Ascending aorta (tissue), 2 donors: ENCODE measurements at places on chromosomes 2 and 18.

- DNase-seq: no peak
These were observed 137.7 kb upstream of the PKDCC start for GRCh38 chr2:41910126-41910525.

DNA sequence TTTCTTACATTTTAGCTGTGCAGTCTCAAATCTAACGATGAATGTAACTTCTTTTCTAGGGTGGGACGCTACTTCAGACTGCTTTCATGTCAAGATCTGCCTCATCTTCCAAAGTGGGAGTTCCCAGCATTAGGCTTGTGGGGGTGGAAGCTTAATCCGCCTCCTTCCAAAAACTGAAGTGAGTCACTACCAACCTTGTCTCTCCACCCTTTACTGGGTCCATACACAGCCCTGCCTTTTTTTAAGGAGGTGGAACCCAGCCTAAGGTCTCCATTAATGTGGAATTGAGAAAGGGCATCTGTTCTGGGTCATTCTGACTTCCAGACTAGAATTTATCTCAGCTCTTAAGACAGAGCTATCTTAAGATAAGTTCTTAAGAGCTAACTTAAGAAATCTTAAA lies 42.0 kb upstream of the NFE2L2 start:
- DNase-seq: no peak

- DNase-seq: no peak
These were observed 115.1 kb downstream of the LRP2 start for GRCh38 chr2:169247211-169247610.

DNA sequence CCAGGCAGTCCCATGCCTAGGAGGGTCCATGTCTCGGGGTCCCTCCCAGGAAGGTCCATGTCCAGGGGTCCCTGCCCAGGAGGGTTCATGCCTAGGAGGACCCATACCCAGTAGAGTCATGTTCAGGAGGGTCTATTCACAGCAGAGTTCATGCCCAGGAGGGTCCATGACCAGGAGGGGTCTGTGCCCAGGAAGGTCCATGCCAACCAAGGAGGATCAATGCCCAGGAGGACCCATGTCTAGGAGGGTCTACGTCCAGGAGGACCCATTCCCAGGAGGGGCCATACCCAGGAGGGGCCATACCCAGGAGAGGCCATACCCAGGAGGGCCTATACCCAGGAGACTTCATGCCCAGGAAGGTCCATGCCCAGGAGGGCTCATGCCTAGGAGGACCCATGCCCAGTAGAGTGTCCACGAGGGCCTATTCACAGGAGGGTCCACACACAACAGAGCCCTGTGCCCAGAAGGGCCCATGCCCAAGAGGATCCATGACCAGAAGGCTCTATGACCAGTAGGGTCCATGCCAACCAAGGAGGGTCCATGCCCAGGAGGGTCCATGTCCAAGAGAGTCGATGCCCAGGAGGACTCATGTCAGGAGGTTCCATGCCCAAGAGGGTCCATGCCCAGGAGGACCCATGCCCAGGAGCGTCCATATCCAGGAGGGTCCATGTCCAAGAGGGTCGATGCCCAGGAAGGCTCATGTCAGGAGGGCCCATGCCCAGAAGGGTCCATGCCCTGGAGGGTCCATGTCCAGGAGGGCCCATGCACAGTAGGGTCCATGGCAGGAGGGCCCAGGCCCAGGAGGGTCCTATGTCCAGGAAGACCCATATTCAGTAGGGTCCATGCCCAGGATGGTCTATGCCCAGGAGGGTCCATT lies 10.1 kb downstream of the GPR35 start:
- DNase-seq: no peak

GRCh38 chr18:26992926-26993325 lies 127.4 kb upstream of the AQP4 start:
- no peak for DNase-seq

- DNase-seq: no peak
These were observed 24.0 kb downstream of the BIN1 start for GRCh38 chr2:127082974-127083373.

GRCh38 chr18:28086670-28087552 lies 90.0 kb downstream of the CDH2 start:
- DNase-seq: no peak

GRCh38 chr2:8803658-8804379 lies 33.6 kb downstream of the KIDINS220 start:
- DNase-seq: no peak

DNA sequence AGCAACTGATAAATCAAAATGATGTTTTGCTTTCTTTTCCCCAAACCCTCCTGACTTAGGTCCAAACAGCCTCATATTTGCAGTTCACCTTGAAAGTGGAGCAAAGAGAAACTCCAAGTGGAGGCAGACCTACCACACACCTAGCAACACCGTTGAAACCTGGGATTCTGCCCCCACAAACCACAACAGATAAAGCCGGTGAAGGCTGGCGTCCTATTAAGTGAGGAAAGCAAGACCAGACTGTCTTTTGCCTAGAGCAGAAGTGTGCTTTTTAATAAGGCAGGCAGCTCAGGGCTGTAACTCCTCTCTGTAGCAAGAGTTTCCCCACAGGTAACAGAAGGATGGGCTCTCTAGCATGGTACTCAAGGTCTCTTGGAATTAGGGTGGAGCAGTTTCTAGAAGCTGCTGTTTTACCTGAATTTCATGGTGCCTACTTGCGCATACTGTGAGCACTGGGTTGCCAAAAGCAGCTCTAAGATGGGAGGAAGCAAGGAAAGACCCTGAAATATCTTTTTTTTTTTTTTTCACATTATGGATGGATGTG lies 336.9 kb downstream of the BCL11A start:
- no peak for DNase-seq

- DNase-seq: no peak
These were observed 70.8 kb downstream of the INPP4A start for GRCh38 chr2:98515250-98515991.

DNA sequence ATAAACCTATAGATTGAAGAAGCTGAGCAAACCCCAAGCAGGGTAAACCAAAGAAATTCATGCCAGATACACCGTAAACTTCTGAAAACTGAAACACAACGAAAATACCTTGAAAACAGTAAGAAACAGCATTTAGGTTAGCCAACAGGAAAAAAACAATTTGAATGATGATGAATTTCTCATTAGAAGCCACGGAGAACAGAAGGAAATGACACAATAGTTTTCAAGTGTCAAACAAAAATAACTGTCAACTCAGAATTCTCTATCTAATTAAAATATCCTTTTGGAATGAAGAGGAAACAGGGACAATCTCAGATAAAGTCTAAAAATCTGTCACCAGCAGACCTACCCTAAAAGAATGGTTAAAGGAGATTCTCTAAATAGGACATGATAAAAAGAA lies 37.3 kb upstream of the MALL start:
- DNase-seq: no peak

- DNase-seq: no peak
These were observed 2.0 kb upstream of the CYP26B1 start for GRCh38 chr2:72149556-72150156.

DNA sequence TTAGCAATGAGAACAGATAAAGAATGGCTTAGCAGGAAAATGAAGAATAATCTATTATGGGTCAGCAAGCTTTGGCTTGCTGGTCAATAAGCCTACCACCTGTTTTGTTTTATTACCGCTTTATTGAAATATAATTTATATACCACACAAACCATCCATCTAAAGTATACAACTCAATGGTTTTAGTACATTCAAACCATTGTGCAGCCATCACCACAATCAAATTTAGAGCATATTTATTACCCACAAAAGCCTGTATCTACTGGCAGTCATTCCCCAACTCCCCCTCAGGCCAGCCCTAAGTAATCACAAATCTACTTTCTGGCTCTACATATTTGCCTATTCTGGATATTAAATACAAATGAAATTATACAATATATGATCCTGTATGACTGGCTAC lies 17.2 kb downstream of the PPP3R1 start:
- no peak for DNase-seq

DNA sequence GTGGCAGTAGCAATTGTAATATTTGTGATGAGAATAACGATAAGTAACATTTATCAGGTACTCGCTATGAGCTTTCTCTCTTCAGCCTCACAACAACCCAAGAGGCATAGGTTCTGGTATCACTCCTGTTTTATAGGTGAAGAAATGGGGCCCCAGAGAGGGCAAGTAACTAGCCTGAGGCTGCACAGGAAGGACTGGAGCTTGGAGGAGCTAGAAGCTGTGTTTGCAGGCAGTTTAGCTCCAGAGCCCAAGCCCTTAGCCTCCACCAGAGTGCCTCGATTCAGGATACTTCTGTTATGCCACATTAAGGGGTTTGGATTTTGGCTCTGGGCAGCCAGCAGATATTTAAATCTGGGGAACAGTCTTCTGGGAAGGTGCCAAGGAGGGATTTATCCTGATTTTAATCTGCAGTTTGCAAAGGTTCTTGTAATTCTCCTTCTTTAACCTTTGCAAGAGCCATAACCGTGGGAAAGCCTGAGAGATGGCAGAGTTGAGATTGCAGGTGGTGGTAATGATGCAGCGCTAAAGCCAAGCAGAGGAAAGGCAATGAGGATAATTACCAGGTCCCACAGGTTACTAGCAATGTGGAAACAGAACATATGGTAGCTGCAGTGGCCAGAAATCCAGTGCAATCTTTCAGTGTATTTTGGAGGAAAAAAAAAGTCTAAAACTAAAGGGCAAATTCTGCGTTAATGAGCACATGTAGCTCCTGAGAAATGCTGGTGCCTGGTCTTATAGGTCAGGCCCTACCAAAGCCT lies 9.1 kb downstream of the MOCOS start:
- no peak for DNase-seq

DNA sequence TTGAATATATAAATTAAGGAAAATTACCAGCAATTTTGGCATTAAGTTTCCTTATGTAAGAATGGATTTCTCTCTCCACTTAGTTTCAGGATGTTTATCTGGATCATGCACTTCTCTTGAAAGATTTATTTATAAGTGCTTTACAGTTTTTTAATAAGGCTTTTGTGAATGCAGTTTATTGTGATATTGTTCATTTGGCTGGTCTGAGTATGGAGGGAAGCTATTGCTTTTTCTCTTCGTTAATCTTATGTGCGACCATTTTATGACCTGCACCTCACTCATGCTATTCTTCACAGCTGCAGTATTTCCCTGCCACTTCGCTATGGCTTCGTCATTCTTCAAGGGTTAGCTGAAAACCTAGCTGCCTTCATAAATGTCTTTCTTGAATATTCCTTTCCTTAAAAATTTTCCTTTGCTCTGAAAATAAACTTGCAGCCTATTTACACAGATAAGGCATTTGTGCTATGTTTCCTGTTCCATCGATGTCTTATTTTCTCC lies 233.4 kb downstream of the SOCS6 start:
- DNase-seq: no peak

- no peak for DNase-seq
These were observed 34.2 kb upstream of the MLPH start for GRCh38 chr2:237452861-237453260.

DNA sequence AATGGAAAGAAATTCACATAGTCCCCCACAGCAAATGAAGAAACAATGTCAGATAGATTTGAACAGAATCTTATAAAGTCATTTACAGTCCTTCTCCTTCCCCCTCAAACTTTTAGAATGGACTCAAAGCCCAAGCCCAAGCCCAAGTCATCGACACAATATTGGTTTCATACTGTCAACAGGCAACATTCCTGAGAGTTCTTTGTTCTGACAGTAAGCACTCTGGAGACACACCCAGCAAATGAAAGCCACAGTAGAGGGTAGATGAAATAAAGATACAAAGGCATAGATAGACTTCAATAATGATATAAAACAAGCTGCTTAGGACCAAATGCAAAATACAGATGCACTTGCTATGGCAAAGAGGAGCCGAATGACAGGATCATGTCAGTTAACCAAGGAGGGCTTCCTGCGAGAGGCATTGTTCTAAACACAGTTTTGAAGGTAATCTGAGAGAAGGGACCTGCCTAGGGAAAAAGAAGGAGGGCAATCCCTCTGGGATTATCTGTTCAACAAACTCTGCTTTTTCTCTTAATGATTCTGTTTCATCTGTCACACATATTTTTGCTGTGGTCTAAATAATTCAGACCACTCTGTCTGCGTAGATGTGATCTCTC lies 97.1 kb upstream of the MAP4K3 start:
- no peak for DNase-seq

GRCh38 chr18:5895299-5895875 lies at the start of gene TMEM200C:
TMEM200C (minus strand) TSS chr18:5895522; CDS start chr18:5892063, 3,459 bp downstream.
- DNase-seq: no peak
